ENCODE measurements at places on chromosomes 11 and 22.

GRCh38 chr11:128903248-128904061 lies 12.3 kb downstream of the KCNJ5 start:
- DNase-seq = no peak

- DNase-seq = no peak
These were observed 8.6 kb downstream of the SLC25A1 start for GRCh38 chr22:19169947-19170318.

- DNase-seq = no peak
These were observed 16.3 kb upstream of the OR56B1 start for GRCh38 chr11:5719703-5720495.

GRCh38 chr22:48662476-48663135 lies 1165.1 kb downstream of the BRD1 start:
- DNase-seq = no peak

- DNase-seq = no peak
These were observed 104.7 kb upstream of the CLMP start for GRCh38 chr11:123299721-123300120.

DNA sequence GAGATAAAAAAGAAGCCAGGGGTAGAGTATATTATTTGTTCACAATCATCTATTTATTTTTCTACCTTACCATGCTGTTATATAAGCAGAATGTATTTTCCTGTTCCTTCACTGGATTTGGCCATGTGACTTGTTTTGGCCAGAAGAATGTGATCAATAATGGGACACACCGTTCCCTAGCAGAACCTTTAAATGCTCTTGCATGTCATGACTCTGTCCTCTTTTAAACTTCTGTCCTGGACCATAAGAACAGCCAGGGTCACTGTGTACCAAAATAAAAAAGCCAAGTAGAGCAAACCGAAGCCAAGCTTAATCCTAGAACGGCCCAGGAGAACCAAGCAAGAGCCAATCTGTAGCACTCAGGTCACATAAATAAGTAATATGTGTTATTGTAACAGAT lies 1682.4 kb downstream of the LRRC4C start:
- no peak for DNase-seq

- no peak for DNase-seq
These were observed 944 bp upstream of the SCGB1D2 start for GRCh38 chr11:62241095-62241494.

DNA sequence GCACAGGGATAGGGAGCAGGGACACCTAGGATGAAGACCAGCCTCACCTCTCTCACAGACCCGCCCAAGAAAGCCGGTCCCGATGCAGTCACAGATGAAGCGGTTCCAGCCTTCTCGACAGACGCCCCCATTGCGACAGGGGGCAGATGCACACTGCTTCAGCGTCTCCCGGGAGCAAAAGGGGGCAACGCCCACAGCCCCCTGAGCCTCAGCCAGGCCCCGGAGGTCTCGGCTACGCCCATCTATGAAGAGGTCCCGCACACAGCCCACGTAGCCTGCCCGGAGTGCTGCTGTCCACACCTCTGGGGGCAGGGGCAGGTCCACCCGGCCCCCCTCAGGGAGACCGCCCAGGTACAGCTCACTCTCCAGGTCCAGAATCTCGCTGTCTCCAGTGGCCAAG lies 62.3 kb downstream of the NRXN2 start:
- no peak for DNase-seq

DNA sequence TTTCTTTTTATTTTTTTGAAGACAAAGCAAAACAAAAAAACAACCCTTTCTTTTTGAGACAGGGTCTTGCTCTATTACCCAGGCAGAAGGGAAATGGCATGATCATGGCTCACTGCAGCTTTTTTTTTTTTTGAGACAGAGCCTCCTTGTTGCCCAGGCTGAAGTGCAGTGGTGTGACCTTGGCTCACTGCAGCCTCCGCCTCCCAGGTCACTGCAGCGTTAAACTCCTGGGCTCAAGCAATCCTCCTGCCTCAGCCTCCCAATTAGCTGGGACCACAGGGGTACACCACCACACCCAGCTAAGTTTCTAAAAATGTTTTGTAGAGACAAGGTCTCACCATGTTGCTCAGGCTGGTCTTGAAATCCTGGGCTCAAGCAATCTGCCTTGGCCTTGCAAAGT lies 124.6 kb downstream of the ABTB2 start:
- no peak for DNase-seq

DNA sequence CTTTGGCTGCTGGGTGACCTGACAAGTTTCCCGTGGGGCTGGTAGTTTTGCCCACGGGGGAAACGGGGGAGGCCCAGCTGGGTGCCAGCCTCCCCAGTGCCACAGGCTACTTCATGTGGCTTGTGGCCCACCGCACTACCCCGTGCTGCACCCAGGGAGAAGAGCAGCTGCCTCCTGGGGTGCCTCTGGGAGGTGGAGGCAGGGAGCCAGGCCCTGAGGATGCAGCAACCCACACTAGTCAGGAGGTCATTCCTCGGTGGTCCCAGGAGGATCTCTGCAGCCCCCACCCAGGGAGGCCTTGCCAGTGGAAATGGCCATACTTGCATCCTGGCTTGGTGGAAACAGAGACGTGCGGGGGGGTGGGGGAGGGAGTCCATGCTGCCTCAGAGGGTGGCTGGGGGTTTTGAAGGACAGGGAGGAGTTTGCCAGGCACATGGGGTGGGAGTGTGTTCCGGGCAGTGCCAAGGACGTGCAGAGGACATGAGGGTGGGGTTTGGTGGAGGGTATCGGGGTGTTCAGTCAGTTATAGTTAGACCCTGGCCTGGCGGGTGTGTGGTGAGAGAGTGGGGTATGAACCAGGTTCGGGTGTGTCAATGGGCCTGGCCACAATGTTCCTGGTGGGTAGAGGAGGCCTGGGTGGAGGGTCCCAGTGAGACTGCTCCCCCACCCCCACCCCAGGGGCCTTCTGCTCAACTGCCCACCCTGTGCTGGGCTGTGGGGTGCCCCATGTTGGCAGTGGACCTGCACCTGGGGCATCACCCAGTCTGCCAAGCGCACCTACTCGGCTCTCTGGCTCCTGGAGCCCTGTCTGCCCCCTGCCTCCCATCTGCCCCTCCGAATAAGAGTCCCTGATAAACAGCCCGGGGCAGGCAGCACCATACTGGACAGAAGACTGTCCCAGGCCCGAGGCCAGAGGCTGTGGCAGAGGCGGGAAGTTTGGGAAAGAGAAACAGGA lies 3.8 kb downstream of the PIM3 start:
- peak; percentile 6 for DNase-seq

GRCh38 chr11:116397602-116398084 lies 375.1 kb downstream of the BUD13 start:
- no peak for DNase-seq

- no peak for DNase-seq
These were observed 144.4 kb downstream of the GRIA4 start for GRCh38 chr11:105754260-105754659.

DNA sequence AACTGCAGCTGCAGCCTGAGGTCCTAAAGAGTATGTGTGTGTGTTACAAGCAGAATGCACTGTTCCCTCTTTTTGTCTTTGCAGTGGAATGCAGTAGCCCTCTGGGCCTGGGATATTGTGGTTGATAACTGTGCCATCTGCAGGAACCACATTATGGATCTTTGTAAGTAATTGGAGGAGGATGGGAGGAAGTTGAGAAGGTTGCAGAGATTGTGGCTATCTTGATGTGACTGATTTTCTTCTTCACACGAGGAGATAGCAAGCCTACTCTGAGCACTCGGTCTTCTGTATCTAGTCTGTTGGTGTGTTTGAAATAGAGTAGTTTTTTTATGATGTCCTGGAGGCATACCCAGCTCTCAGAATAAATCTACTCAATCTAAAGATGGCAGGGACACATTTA lies 2.3 kb downstream of the RBX1 start:
- DNase-seq = no peak

DNA sequence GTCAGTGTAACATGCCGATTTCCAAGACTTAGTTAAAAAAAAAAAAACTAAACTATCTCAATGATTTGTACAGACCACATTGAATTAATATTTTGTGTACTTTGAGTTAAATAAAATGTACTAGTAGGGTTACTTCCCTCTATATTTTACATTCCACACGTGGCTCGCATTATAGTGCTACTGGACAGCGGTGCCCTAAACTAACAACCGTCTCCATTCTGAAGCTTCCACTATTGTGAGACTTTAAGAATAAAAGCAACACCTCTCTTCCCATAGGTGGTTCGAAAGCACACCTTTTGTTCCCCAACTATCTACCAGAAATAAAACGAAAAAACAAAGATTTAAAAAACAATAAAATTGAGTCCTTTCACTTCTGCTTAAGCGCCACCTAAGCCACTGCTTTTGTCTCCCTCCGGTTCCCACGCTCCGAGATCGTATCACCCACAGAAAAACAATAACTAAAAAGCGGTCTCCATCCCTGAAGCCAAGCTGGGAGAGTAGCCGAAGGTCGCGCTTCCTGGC lies 380 bp upstream of the TTC17 start:
- DNase-seq = no peak

DNA sequence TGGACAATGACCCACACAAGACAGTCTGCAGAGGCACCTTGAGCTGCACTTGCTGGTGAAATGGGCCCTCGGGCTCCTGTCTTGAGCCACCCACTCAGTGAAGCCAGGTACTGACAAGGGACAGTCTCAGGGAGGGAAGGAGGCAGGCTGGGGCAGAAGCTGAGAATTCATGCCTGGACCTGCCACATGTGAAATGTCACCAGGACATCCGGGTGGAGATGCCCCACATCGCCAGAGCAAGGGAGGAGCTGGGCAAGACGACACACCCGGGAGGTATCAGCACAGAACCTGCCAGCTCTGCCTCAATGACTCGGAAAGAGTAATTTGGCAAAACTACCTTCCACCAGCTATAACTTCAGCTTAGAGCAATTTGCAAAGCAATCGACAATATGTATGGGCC lies 23.5 kb downstream of the CPT1A start:
- DNase-seq = no peak

DNA sequence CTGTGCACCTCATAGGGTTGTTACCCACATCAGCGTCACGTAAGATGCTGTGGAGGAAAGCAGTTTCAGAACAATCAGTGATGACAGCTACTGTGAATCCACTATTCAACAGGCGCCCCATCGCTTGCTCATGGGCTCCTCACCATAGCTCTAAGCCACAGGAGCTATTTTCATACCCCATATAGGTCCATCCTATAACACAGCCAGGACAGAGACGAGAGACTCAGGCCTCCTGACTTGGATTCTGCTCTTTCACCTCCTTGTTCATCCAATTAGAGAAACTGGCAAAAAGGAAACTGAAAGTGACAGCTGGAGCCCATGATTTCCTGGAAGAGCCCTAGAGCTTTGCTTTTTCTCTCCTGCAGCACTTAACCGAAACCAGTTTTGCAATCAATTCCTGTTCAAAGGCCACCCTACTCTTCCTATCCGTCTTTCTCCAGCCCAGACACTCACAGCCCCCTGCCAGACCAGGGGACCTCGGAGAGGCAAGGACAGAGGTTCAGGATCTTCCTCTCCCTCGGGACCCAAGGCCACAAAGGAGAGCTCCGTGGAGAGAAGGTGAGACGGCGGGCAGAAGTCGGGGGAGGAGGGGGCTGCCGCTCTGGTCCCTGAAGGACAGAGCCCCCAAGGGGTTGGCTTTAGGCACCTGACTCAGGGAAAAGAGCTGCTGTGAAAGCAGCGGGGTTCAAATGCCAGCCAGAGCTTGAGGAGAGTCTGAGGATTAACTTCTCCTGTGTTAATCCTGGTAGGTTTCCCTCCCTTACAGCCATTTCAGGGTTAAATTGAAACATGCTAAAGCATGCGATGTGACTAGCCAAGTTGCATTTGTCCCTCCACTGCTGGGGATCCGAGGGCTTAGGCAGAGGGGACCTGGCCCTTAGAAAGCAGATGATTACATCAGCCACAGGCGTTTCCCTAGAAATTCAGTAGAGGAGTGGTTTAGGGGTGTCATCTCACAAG lies at the start of gene APOL6:
Gene APOL6 (plus strand): TSS at position 381 of the 960 bp plus-strand sequence. CDS start 7,980 bp downstream, outside the sequence.
- DNase-seq = peak; percentile 60

DNA sequence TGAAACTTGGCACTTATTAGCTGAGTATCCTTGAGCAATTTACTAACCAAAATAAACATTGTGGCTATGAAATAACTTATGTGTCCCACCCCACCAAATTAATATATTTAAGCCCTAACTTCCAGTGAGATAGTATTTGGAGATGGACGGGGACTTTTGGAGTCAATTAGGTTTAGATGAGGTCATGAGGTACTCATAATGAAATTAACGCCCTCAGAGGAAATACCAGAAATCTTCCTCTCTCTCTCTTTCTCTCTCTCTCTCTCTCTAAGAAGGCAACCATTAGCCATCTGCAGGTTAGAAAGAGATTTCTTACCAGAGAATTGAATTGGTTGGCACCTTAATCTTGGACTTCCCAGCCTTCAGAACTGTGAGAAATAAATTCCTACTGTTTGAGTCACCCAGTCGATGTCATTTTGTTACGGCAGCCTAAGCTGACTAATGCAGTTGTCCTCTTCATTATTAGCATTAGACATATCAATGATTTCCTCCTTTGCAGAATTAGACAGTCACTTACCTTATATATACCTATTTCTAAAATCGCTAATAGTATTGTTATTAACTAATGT lies 1284.0 kb downstream of the FAM181B start:
- no peak for DNase-seq

DNA sequence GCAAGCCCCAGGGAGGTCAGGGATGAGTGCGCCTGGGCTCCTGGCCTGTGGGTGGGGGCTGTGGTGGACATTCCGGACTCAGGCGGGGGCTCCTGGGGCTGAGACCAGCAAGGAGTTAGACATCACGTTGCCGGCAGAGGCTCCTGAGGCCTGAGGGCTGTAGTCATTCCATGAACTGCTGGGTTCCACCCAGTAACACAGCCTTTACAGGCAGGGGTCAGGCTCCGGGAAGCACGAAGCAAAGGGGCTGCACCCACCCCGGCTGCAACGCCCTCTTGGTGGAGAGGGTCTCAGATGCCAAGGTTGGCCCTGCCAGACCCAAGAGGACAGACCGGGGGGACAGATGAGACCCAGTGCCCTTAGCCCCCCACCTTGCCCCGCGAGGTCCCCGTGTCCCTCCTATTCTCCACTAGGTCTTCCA lies 9.0 kb downstream of the TNNT3 start:
- DNase-seq = no peak

GRCh38 chr11:65425971-65426838 lies 3.6 kb downstream of the NEAT1 start:
- peak; percentile 41 for DNase-seq

GRCh38 chr11:55914482-55914881 lies at the start of gene OR5W2:
Gene OR5W2 (minus strand): TSS chr11:55914582. CDS start chr11:55914582, 0 bp downstream.
- no peak for DNase-seq

- no peak for DNase-seq
These were observed 282.5 kb downstream of the CTTN start for GRCh38 chr11:70680781-70681281.

GRCh38 chr11:75633409-75634066 lies 35.3 kb downstream of the MAP6 start:
- no peak for DNase-seq

- no peak for DNase-seq
These were observed 806 bp upstream of the SAAL1 start for GRCh38 chr11:18106688-18107087.
